ENCODE measurements at places on chromosomes 4 and X.
A peak's percentile ranks its signal among the peaks of the same experiment; 100 is the strongest.

GRCh38 chrX:114268643-114269042 lies 315.2 kb upstream of the HTR2C start:
- no peak for DNase-seq

DNA sequence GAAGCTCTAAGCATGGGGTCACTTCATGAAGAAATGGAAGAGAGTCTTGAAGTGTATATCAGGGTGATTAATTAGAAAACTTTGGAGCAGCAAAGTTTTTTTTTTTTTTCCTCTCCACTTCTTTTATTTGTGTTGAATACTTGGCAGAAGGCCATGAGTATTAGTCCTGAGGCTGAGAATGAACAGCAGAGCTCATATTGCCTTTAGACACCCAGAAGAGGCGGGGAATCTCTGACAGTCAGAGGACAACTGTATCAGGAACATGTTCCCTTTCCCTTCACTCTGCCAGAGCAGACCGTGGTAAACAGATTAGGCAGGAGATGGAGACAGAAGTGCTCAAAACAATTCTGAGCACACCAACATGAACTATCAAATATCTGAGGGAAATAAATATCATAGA lies 300.9 kb downstream of the FAM47A start:
- DNase-seq = no peak

DNA sequence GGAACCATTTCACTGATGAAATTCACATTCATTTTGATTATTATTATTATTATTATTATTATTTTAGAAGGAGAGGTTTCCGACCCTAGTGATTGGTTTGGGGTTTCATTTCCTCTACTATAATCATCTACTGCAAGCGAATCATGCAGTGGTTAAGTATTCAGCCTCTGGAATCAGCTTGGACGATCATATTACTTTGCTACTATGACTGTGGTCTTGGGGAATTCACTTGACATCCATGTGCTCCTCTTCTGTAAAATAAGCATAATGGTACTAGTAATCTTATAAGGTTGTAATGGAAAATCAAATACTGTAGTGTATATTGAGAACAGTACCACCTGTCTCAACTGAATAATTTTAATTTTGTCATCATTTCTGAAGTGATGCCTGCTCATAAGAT lies 132.1 kb upstream of the SLC4A4 start:
- no peak for DNase-seq

- DNase-seq = no peak
Observed at GRCh38 chrX:44068043-44068442, 94.9 kb upstream of the NDP start.

GRCh38 chr4:141047228-141047884 lies 85.9 kb downstream of the RNF150 start:
- DNase-seq = no peak

- DNase-seq = peak; percentile 47
Observed at GRCh38 chr4:118280501-118281218, 72.1 kb downstream of the PRSS12 start.

Data from Caco-2 (cell line).